ENCODE measurements at places on chromosomes 5 and 9.

DNA sequence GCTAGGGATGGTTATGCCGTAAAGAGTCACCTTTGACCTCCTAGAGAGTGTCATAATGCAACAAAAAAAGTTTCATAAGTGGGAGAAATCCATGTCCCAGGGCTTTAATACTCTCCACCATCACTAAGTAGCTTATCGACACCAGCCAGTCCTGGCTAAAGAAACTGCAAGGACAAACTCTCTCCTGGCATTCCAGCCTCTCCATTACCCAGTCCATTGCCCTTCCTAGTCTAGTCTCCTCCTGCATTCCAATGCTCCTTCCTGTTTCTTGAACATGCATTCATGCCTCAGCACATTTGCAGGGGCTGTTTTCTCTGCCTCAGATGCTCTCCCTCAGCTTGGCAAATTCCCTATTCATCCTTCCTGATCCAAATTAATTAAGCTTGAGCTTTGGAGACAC is 364.1 kb downstream of the BRINP1 start:
- DNase-seq: no peak

DNA sequence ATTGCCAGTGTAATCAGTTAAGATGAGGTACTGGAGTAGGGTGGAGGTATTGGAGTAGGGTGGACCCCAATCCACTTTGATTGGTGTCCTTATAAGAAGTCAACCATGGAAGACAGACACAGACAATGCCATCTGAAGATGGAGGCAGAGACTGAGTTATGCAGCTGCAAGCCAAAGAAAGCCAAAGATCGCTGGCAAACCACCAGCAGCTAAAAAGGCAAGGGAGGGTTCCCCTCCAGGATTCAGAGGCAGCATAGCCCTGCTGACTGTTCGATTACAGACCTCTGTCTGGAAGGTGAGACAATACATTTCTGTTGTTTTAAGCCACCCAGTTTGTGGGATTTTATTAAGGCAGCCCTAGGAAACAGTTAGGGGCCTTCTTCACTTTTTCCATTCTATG is 30.5 kb upstream of the CKMT2 start:
- DNase-seq: no peak

DNA sequence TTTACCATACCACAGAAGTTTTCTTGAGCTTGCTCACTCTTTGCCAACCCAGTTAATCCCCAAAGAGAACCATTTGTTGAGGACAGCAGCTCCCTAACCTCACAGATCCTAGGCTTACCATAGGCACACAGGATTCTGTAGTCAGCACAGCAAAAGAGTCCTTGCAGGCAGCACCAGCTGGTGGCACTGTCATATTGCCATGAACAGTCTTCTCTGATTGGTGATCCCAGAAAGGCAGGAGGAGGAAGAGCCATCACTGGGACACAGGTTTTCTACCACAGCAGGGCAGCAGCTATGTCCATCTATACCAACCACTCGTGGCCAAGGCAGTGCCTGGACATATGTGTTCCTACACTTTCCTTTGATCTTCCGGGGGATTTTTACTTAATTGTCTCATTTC is 297.1 kb upstream of the CD180 start:
- DNase-seq: no peak

DNA sequence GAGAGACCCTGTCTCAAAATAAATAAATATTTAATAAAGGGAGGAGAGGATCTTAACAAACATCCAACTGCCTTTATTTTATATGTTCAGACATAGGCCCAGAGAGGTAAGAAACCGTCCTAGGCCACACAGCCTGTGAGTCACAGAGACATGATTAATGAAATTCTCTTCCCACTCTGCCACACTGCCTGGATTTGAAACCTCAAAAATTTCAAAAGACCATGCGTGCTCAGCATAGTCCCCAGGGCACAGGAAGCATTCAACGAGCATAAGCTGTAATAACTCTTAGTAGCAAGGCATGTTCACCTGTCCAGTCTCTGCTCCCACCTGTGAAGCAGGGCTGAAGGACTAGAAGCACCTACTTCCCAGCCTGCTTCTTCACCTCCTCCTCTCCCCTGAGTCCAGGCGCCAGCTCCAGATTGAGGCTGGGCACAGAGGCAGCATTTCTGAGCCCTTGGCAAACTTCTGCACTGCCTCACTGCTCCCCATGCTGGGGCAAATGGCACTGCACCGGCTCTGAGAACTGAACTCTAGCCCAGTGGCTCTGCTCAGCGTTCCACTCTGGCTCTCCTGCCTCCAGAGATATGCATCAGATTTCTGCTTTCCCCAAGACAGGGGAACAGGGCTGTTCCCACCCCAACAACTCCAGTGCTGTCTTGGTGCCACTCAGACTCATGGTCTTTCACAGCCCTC is 1.1 kb downstream of the FAT2 start:
- no peak for DNase-seq

DNA sequence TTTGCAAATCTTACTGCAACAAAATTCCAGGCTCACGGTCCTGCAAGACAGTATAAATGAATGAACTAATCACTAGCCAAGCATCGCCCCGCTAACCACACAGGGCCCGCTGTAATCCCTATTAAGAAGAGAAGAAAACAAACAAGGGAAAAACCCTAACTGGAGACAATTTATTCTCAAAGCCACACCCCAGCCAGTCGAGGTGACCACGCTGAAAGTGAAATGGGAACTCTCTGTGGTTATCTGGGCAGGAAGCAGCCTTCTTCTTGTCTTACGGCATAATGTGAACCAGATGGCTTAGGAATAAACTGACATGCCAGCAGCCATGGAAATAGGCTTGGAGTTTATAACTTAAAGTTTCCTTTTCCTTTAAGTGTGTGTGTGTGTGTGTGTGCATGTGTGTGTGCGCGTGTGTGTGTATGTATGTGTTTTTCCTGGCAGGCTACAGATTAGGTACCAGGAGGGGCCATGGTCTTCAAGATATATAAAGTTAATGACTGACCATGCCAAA is 120.2 kb downstream of the SEMA6A start:
- DNase-seq: no peak

DNA sequence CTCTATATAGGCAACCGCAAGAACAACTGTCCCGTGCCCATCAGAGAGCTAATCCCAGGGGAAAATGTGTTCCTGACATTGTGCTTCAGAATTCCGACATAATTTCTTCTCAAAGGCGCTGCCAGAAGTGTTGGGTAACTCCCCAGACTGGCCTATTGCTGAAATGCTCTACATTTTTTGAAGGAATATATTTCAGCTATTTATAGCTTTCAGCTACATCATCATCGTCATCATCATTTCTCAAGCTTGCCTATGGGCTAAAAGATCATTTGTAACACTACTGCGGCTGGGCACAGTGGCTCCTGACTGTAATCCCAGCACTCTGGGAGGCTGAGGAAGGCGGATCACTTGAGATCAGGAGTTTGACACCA is 49.7 kb downstream of the MYO10 start:
- DNase-seq: no peak

GRCh38 chr5:53240661-53241060 is 131.1 kb upstream of the MOCS2 start:
- DNase-seq: no peak

- DNase-seq: no peak
These were observed 1049.0 kb downstream of the PTPRD start for GRCh38 chr9:9563817-9564216.

- no peak for DNase-seq
These were observed 35.7 kb downstream of the INVS start for GRCh38 chr9:100134731-100135130.

GRCh38 chr5:83102364-83102980 is 25.1 kb downstream of the XRCC4 start:
- DNase-seq: no peak

DNA sequence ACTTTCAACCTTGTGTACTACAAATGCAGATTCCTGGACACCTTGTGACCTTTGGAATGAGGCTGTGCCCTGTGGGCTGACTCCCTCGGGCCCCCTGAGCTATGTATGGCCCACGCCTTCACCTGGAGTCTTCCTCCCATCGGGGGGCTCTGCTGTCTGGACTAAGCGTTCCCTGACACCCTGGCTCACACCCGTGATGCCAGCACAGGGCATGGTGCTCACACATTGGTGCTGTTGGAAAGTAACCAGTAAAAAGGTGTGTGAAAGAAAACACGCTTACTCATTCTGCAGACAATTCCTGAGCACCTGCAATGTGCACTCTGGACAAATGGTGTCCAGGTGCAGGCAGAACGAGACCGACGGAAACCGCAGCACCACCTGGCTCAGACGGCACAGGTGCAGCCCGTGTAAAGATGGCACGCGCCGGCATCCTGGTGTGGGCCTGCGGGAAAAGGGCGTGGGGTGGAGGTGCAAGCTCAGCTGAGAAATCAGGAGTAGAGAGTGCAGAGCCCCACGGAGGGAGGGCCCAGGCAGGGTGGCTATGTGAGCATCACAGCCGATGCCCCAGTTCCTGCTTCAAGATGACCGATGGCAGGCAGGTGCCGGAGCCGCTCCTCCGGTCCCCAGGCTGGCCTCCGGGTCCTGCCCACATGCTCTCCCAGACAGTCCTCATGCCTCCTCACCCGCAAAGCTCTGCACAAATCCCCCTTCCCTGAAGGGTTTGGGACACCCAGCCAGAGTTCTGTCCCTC is 11.0 kb downstream of the LPCAT1 start:
- DNase-seq: no peak

GRCh38 chr5:143066556-143067281 is 296.5 kb downstream of the ARHGAP26 start:
- DNase-seq: no peak

DNA sequence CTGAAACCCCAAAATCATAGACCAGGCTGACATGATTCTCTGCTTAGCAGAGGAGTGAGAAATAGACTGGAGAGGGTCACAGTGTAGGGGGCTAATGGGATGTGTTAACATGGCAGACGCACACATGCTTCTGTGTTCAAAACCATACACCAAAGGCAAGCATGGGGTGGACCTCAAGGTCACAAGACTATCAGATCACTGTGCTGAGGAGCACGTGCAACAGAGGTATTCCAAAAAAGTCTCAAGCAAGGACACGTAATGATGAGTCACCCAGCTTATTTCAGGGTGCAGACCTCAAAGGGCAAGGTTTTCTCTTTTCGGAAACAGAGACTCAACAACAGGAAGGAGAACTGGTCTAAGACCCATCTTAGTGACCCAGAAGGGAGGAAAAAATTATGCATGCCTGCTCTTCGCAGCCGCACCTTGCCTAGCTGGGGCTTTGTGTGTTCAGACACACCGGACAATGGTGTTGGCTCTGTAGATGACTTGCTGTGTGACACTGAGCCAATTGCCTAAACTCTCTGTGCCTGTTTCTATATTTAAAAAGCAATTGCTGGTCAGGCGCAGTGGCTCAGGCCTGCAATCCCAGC is 20.3 kb downstream of the WHRN start:
- DNase-seq: no peak

DNA sequence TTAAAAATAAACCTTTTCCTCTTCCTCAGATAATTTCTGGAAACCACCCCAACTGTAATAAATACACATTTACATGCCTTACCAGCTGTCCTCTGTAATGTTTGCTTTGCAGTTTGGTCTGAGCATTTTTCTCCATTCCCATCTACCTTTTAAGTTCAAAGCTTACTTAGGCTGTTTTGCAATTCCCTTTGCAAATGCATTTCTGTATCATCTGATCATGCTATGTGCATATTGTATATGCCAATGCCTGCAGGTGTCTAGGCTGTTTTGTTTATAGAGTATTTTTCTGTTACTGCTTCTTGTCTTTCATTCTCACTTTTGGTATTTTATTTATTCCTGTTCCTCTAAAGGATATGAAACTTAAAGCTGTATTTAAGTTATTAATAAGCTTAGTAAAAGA is 86.3 kb downstream of the SLC44A1 start:
- no peak for DNase-seq

GRCh38 chr9:11320989-11321388 is 708.2 kb upstream of the PTPRD start:
- DNase-seq: no peak

Measured in stimulated activated CD8-positive, alpha-beta memory T cell treated with anti-CD3 and anti-CD28 coated beads, Interleukin-7, amount 100 ng/mL, for 1 hour (primary cell).